Germinal center (tissue), 1 donor: ENCODE measurements at places on chromosomes 5 and 9.

- DNase-seq, result no peak
Measured at GRCh38 chr9:135255033-135255840, 167.8 kb downstream of the OLFM1 start.

DNA sequence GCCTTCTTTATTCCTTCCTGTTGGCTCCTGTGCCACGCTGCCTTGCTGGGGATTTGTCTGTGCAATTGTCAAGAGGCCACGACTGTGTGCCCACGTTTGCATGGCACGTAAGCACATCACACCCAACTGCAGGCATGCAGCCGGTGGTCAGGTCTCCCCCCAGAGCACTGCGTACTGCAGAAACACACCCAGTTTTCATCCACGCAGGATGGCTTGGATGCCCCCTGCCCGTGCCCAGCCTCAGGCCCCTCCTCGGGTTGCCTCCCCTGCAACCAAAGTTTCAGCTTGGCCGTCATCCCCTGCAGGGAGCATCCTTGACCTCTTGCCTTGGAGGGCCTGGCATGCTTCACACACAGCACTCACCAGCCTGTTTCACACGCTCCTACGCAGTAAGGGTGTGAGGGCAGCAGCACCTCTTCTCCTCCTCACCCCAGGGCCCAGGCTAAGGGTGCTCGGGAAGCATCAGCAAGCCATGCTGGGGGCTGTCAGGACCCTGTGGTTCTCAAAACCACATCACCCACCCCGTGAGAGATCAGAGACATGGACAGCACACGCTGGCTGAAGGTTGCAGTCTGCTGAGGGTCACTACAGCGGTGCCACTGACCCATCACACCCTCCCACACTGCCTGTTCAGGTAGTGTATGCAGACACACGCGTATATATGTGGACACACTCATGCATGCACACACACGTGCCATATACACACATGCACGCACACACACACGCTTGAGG is 3.1 kb downstream of the MRPL36 start:
- no peak for DNase-seq

DNA sequence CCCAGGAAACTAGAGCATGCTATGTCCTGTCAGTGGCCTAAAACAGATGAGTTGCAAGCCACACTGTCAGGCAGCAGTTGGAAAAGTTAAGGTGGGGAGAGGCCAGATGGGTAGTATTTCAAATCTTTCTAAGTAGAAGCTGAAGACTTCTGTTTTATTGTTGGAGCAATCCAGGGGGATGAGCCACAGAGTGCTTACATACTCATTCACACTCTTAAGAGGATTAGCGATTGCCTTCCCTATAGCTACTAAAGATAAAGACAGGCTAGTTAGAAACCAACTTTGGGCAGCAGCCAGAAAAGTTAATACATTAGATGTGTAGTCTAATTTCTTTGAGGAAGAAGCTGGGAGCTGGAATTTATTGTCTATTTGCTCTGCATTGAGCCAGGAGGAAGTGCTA is 61.7 kb upstream of the ELAVL2 start:
- no peak for DNase-seq

DNA sequence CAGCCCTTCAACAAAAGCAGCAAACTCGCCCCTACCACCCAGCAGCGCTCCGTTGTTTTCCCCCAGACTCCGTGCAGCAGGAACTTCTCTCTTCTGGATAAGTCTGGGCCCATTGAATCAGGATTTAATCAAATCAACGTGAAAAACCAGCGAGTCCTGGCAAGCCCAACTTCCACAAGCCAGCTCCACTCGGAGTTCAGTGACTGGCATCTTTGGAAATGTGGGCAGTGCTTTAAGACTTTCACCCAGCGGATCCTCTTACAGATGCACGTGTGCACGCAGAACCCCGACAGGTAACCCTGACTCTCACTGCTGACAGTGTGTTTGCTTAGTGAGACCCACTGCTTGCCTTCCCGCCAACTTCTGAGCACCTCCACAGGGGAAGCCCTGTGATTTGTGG is 81.8 kb downstream of the PRDM6 start:
- no peak for DNase-seq

DNA sequence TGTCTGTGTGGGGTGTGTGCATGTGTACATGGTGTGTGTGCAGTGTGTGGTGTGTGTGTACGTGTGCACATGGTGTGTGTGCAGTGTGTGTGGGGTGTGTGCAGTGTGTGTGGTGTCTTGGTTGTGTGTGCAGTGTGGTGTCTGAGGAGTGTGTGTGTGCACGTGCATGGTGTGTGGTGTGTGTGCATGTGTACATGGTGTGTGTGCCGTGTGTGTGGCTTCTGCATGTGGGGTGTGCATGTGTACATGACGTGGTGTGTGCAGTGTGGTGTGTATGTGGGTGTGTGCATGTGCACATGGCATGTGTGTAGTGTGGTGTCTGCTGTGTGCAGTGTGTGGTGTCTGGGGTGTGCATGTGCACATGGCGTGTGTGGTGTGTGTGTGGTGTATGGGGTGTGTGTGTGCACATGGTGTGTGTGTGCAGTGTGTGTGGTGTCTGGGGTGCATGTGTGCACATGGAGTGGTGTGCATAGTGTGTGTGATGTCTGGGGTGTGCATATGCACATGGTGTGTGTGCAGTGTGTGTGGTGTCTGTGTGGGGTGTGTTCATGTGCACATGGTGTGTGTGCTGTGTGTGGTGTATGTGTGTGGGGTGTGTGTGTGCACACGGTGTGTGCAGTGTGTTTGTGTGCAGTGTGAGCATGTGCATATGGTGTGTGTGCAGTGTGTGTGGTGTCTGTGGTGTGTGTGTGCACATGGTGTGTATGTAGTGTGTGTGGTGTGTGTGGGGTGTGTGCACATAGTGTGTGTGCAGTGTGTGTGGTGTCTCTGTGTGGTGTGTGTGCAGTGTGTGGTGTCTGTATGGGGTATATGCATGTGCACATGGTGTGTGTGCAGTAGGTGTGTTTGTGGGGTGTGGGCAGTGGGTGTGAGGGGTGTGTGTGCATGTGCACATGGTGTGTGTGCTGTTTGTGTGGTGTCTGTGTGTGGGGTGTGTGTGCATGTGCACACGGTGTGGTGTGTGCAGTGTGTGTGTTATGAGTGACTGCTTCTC is 40.6 kb upstream of the ZNG1F start:
- DNase-seq, result peak; percentile 6

DNA sequence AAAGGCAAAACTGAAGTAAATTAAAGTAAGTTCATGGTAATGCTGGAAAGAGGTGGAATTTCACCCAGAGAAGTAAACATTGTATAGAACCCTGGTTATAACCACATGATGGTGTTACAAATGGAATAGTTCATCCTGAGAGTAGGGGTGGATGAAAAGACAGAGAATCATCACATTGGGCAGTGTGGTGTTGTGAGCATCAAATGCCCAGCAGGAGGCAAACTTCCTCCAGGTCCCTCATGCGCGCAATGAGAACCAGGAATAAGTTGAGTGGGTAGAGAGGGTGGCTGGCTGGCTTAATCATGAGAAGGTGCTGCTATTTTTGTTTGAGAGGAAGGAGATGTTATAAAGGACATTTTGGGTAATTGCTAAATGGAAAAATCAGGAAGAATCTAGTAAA is 163.3 kb upstream of the HMHB1 start:
- peak; percentile 6 for DNase-seq

DNA sequence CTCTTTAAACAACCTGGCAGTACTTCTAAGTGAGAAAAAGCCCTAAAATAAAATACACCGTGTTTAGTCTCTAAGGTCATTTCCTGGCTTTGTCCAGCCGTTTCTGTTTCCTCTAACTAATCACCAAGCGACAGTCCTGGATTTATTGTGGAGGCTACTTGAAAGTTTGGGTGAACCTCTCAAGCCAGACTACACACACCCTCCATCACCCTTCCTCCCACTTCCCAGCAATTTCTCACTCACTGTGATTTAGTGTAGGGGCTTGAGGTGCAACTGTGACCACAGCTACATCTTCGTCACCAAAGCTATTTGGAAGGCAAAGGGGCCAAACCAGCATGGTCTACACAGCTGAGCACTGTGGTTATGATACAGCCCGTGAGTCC is 240.0 kb upstream of the SLC24A2 start:
- no peak for DNase-seq

DNA sequence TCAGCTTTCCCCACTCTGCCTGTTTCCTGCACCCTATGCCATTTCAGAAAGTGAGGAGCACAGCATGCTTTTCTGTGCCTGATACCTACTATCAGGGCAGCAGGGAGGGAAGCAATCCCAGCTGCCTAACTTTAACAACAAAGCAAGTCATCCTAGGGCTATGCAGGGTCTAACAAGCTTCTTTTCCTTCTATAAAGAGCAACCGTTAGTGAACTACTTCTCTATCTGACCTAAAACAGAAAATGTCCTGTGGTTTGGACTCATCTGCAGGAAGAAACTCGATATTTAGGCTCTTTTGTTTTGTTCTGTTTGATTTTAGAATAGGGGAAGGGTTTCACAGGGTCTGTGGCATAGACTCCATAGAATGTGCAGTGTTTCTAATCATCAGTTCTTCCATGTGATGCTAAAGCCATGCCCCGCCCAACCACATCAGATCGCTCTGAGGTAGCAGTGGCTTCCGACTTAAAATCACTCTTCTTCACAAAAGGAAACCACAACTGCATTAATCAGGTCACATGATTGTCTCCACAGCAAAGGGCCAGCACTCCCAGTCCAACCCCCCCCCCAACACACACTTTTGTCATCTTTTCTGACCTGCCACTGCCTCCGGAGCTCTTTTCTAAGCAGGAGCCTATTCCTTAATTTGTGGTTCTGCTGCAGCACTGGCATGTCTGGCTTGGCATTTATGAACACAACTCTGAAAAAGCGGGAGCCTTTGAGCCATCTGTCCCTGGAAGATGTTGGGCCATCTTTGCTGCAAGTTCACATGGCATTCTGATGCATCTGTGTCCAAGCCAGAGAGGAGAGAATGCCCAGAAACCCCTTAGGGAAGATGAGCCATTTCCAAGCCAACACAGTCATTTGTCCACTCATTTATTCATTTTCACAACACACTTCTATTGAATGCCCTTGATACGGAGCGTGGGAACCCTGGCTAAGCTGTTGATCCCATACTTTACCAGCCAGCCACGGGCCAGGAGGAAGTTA is 71.6 kb downstream of the CFAP90 start:
- DNase-seq, result no peak

DNA sequence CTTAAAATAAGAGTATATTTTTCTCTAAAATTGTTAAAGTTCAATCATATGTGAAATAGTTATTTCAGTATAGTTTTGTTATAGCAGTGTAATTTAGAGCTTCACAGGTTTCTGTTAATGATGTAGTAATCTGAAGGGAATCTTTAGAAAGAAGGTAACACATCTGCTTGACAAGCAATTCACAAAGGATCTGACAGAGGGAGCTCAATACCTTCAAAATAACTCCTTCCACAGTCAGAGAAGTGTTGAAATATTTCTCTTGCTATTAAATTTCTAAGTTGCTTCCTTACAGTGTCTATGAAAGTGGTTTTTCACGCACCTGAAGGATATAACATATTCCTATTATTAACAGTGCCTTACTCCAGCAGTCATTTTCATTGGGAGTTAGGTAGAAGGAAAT is 44.9 kb downstream of the SLC25A51 start:
- DNase-seq, result no peak

DNA sequence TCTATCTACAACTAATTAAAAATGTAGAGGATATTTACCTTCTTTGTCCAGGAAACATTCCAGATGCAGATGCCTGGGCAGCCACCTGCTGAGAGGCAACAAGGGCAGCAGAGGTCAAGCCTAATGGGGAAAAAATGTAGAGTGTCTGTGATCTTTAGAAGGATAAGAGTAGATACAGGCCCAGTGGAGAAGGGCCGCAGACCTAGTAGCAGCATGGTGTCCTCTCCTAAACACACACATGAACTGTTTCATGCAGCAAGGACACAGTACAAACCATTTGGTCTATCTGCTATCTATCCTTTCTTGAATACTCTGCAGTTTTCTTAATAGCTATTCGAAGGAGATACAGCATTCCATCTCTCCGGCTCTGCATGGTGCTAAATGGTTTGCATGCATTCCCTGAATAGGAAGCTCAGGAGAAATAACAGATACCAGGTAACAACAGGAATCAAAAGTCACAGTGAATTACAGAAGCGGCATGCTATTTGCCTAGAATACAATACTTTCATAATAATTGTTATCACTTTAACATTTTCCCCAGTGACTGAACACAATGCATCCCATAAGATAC is 107.3 kb downstream of the ZNF608 start:
- no peak for DNase-seq

DNA sequence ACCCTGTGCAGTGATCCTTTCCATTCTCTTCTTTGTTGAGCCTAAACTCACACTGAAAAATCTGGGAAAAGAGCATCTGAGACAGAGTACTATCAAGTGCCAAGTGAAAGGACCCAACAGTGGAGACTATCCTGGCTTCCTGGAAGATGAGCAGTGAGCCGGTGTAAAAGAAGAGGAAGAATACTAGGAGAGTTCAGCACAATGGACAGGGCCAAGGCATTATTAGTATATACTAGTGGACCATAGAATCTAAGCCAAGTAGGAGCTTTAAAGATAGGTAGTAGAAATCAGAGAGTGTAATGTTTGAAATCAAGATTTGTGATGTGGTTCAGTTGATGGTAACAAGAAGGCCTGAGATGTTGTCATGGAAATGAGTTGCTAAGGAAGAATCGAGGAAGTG is 140.8 kb downstream of the CAMK4 start:
- no peak for DNase-seq

DNA sequence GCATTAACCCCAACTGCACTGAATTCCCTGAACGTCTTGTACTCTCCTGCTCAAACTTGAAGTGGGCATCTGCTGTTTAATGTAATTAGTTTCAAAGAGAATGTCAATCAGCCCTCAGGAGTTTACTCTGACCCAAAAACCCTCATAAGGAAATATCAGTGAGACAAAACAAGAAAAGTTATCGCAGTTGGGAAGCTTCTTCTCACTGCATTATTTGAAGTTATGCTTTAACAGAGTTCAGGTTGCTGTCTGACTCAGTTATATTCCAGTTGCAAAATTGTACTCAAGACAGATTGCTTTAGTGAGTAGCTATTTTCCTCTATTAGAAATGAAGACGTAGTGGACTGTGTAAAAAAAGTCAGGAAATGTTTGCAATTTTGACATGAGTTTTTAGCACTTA is 52.1 kb downstream of the PPIC start:
- no peak for DNase-seq

DNA sequence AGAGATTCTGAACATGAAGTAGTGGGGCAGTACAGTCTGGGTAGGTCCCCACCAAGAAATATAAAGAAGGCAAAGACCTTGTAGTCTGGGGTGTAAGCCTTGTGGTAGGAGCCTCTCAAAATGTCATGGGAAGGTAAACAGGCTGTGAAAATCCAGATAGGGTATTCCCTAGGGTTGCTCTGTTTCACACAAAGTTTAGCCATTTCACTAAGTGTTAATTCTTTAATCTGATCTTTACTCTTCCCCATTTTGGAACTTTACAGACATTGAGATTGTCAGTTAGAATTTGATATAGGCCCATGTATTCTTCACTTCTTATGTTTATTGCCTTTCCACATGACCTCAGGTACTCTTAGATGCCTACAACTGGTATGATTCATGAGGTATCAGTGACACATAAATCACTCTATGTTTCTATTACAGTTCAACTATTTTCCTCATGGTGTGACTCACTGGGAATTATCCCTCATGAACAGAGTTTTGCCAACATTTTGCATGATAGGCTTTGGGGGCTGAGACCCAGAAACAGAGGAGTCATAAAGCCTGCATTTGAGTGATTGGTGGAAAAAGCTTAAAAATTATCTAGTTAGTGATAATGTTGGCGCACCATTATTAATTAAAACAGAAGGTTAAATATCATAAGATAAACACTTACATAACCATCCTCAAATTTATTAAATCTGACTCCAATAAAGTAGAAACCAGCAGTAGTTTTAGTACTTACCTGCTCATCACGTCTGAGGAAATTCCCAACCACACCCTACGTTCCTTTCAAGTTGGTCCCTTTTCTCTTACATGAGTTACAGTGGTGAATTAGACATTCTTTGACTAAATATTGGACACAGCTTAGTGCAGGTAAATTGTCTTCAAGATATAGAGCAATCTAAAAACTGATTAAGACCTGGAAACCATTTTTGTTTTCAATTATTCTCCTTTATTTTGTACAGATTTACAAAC is 399.8 kb upstream of the MEF2C start:
- DNase-seq, result no peak
